WTC11 (cell line): ENCODE measurements at places on chromosomes 12 and 14. TPM values are rescaled to one million over a fixed set of nuclear protein-coding genes. Genes with fewer than 3 reads are reported as not detected.

DNA sequence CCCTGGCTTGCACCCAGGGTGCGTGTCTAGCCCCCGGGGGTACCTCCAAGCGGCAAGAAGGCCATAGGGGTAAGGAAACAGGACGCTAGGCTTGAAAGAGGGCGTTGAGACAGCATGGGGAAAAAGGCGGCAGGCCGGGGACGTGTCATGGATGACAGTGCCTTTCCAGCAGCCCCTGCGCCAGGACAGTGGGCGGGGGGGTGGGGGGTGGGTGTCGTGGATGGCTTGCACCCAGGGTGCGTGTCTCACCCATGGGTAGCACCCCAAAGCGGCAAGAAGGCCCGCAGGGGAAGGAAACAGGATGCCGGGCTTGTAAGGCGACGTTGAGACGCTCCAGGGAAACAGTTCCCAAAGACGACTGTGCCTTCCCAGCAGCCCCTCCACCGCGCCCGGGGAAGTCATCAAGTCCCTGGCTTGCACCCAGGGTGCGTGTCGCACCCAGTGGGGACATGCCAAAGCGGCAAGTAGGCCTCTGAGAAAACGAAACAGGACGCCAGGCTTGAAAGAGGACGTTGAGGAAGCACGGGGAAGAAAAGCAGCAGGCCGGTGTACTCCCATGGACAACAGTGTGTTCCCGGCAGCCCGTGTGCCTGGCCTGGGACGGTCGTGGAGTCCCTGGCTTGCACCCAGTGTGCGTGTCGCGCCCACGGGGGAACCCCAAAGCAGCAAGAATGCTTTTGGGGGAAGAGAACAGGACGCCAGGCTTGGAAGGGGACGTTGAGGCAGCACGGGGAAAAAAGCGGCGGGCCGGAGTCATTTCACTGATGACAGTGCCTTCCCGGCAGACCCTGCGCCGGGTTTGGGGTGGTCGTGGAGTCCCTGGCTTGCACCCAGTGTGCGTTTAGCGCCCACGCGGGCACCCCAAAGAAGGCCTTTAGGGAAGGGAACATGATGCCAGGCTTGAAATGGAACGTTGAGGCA lies 163.5 kb upstream of the ALG10B start:
- H3K4me3 ChIP-seq: no peak overlapping the region
- peaks cover 66% of the 10 kb centered on the region for H3K36me3 ChIP-seq
- DNase-seq: no peak
- peaks cover 17% of the 10 kb centered on the region for H3K27me3 ChIP-seq

DNA sequence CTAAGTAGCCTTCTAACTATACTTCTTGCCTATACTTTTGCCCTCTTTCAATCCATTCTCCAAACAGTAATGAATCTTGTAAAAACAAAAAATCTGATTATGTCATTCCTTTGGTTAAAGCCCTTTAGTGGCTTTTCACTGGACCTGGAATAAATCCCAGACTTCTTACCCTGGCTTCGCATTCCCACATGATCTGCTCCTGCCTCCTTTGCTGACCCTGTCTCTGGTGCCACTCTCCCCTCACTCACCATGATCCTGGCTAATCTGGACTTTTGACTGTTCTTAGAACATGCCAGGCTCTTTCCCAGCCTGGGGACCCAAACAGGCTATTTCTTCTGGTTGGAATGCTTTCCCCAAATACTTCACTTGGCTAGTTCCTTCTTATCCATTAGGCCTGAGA lies 7.9 kb downstream of the MIA2 start:
- no peak for DNase-seq
- no peaks in the 10 kb centered on the region for H3K27me3 ChIP-seq
- no peaks in the 10 kb centered on the region for H3K36me3 ChIP-seq
- no peaks in the 10 kb centered on the region for H3K4me1 ChIP-seq
- no peak overlapping the region for H3K4me3 ChIP-seq

- peaks cover 25% of the 10 kb centered on the region for H3K36me3 ChIP-seq
- H3K4me1 ChIP-seq: peaks cover 11% of the 10 kb centered on the region
- H3K27ac ChIP-seq: no peak overlapping the region
- no peak overlapping the region for H3K4me3 ChIP-seq
- H3K27me3 ChIP-seq: no peaks in the 10 kb centered on the region
Observed at GRCh38 chr12:112023759-112024396, 10.7 kb downstream of the ERP29 start.

DNA sequence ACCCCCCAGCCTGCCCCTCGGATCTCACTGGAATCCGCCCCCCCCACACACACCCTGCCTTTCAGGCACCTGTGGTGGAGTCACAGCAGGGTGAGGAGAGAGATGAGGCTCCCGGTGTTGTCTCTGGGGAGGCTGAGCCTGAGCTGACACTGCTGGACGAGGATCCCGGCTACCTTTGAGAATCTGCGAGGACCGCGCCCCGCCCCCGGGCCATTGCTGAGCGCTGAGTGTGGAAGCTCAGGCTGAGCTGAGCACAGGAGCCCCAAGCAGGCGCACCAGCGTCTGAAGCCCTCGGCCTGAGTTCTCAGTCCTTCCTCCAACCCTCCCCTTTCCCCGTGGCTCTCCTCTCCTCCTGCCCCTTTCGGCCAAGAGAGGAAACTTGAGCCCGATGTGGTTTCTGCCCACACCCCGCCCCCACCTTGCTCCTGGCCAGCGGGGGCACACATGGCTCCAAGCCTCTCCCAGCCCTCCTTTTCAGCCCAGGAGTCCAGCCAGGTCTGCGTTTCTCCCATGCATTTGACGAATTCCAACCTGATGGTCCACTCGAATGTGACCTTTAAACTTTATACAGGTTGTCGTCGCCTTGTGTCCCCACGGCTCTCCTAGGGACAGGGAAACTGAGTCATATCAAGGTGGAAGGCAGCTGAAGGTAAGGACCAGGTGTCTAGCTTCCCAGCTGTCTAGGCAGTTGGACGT lies at the start of gene NFE2:
TSS of gene NFE2 (minus strand) at position 284 of the 696 bp plus-strand sequence. CDS start 5,767 bp downstream, outside the sequence.
- H3K27ac ChIP-seq: peak within 1 kb of the TSS; percentile 90
- no peaks in the 10 kb centered on the region for H3K36me3 ChIP-seq
- H3K4me3 ChIP-seq: peak within 1 kb of the TSS; percentile 68
- peak; percentile 86 for DNase-seq
- H3K27me3 ChIP-seq: peaks cover 15% of the 10 kb centered on the region

DNA sequence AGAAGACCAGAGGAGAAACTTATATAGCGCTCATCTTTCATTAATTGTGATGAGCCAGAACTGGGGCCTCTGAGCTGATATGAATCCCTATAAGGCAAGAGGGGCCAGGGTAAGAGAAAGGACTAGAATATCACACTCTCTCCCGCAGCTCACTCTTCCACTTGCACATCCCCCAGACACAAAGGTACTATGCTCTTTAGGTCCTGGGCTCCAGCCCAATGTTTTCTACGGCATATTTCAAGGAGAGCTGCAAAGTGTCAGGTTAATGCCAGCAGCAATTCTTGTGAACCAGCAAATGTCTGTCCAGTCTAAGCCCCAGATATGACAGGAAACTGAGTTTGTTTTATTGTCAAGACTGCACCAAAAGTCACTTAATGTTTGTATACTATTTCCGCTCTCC lies 29.4 kb downstream of the PPP2R5E start:
- H3K27me3 ChIP-seq: no peaks in the 10 kb centered on the region
- H3K36me3 ChIP-seq: no peaks in the 10 kb centered on the region
- H3K27ac ChIP-seq: no peak overlapping the region

GRCh38 chr12:47509398-47509851 lies 196.4 kb downstream of the RPAP3 start:
- no peak overlapping the region for H3K27ac ChIP-seq
- peaks cover 7% of the 10 kb centered on the region for H3K36me3 ChIP-seq

DNA sequence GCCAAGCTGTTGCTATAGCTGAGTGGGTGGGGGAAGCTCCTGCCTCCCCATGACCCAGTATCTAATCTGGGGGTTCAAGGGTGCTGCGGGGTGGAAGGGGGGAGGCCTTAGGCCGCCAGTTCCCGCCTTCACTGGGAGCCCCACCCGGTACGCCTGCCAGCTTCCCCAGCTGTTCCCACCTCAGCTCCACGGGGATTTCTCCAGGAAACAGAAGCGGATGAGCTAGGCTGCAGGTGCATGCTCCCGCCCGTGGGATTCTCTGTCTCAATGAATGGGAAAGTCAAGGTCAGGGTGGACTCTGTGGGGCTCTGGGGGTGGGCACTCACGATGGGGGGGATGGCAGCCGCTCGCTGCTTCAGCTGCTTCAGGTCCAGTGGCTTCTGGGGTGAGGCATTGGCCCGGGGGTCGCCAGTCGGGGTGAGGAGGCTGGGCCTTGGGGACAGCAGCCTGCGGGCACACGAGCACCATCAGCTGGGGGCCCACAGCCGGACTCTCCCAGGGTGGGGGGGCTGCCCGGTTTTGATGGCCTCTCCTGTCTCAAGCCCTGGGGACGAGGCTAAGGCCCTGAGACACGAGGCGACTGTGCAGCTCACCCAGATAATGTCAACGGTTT lies 68.6 kb downstream of the RFLNA start:
- H3K4me1 ChIP-seq: no peaks in the 10 kb centered on the region
- H3K27ac ChIP-seq: no peak overlapping the region
- DNase-seq: no peak
- no peaks in the 10 kb centered on the region for H3K27me3 ChIP-seq
- H3K4me3 ChIP-seq: no peak overlapping the region

DNA sequence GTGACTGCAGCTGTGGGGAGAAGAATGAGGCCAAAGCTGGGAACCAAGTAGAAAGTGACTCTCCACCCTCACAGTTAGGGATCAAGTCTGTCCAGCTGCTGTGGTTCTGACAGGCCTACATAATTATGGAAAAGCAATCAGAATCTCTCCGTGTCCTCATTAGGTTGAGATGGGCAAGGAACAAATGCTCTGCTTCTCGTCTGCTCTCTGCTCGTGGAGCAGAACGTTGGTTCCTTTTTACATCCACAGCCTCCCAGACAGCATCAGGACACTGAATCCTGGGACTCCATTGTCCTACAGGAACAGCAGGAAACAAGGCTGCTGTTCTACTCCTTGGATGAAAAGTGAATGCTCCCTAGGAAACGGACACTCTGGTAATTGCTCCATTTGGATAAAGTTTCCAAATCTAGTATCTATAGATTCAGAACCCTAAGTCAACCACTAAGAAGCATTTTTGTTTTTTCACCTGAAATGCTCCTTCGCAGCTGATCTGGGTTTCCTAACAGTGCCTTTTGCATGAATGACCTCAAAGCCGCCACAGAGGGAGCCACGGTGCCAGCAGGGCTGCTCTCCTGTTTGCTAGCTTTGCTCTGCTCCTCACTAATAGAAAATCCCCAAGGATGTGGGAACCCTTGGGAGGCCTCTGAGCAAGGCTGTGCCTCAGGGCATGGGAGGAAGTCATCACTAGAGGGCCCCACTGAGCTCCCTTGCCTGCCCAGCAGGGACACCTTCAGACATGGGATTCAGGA lies 102.0 kb downstream of the EGLN3 start:
- no peaks in the 10 kb centered on the region for H3K36me3 ChIP-seq
- peak; percentile 90 for DNase-seq
- no peak overlapping the region for H3K27ac ChIP-seq

DNA sequence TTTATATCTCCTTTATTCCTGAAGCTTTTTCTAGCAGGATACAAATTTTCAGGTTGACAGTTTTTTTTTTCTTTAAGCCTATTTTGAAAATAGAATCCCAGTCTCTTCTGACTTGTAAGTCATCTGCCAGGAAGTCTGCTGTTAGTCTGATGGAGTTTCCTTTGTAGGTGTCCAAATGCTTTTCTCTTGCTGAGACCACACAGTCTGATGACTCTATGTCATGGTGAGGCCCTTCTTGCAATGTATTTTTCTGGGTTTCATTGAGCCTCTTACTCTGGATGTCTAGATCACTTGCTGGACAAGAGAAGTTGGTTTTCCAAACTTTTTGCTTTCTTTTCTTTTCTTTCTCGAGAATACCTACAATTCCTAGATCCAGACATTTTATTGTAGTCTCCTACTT lies 30.6 kb downstream of the USP15 start:
- H3K27me3 ChIP-seq: no peaks in the 10 kb centered on the region
- DNase-seq: no peak
- peak overlapping the region; percentile 20; the same call in 1 of the 2 replicates for H3K27ac ChIP-seq
- peaks cover 42% of the 10 kb centered on the region for H3K4me1 ChIP-seq
- no peaks in the 10 kb centered on the region for H3K36me3 ChIP-seq
- no peak overlapping the region for H3K4me3 ChIP-seq

- H3K4me1 ChIP-seq: peaks cover 50% of the 10 kb centered on the region
- H3K27ac ChIP-seq: peak overlapping the region; percentile 84
Observed at GRCh38 chr12:130818272-130818634, 20.8 kb downstream of the STX2 start.

The SALL2 gene
- total RNA-seq: 239 to 307 TPM (median 288 TPM) in 3 replicates

The TSPAN19 gene
- 0.23 to 0.53 TPM in 2 of 3 replicates, not detected in the other for total RNA-seq

The ATF7 gene
- total RNA-seq: 16.3 to 20.3 TPM (median 19.7 TPM) in 3 replicates

The RNASE3 gene
- not detected in 3 replicates for total RNA-seq

The GPRC5D gene
- total RNA-seq: 0.33 TPM in 1 of 3 replicates, not detected in the others

The SLC5A8 gene
- total RNA-seq: 0.05 to 0.07 TPM in 2 of 3 replicates, not detected in the other

The STAC3 gene
- total RNA-seq: 3.2 to 3.4 TPM (median 3.3 TPM) in 3 replicates
